T-helper 2 cell (primary cell): ENCODE measurements at places on chromosomes 12 and 14.

GRCh38 chr14:73665130-73665529 lies 20.3 kb downstream of the DNAL1 start:
- no peak for DNase-seq

DNA sequence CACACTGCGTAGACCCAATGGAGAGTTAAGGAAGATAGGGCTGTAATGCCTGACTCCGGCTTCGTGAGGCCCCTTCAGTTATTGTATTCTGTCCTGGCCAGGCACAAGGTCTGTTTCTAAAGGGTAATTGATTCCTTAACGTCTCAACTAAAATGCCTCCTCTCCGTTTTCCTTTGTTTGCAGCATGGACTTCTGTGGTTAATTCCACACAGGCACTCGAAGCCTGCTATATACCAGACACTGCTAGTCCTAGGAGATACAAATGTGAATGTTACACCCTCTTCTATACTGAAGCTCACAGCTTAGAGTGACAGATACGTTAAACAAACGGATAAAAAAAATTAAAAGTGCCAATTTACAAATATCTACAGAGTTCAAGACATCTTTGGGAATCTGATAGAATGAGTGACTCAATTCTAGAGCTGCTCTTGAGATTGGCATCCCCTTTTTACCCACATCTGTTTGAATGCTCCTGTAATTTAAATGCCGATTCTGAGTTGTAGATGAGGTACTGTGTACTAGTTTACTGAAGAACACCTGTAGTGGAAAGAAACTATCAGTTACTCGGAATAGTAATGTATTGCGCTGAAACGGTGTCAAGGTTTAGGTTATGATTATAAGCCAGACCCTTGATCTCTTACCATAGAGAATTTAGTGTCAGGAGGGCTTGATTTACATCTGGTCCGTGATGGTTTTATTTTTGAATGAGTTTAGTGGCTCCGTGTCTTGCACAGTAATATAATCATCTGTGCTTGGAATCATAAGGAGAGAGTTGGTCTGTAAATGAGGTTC lies 784 bp downstream of the PSMA6 start:
- no peak for DNase-seq

DNA sequence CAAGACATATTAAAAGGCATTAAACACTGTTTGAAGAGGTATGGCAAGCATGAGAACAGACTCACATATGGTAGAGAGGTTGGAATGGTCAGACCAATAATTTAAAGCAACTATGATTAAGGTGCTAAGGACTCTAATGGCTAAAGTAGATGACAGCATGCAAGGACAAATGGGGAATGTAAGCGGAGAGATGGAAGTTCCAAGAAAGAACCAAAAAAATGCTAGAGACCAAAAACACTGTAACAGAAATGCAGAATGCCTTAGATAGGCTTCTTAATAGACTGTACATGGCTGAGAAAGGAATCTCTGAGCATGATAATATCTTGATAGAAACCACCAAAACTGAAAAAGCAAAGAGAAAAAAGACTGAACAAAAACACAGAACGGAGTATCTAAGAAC lies 77.4 kb downstream of the RIN3 start:
- no peak for DNase-seq

DNA sequence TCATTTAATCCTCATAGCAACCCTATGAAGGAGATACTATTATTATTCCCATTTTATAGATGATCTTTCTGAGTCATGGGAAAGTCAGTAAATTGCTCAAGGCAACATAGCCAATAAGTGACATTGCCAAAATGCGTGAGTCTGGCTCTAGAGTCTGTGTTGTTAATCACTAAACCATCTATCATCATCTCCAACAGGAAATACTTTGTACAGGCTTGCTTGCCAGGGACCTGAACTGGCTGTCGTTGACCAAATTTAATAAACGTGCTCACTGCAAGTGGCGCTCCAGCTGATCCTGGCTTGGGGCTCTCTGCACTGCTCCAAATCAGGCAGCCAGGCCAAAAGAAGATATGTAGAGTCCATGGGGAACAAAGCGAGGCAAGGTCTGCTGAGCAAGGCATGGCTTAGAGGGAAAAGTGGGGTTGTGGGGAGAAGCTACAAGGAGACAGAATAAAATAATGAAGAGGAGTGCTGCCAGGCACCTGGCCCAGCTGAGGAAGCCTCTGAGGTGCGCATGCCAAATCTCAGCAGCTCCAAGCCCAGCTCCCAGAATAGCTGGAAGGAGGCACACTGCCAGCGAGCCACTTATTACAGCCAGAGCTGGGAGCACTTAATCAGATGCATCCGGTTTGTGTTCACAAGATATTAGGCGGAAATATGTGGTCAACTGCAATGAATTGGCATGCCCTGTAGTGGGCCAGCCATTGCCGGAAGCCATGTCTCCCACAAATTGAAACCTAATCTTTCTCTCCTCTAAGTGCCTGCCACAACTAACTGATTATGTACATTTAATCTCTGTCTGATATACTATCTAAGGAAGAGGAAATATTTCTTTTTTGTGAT lies 43.3 kb upstream of the PTPRO start:
- DNase-seq, result no peak

DNA sequence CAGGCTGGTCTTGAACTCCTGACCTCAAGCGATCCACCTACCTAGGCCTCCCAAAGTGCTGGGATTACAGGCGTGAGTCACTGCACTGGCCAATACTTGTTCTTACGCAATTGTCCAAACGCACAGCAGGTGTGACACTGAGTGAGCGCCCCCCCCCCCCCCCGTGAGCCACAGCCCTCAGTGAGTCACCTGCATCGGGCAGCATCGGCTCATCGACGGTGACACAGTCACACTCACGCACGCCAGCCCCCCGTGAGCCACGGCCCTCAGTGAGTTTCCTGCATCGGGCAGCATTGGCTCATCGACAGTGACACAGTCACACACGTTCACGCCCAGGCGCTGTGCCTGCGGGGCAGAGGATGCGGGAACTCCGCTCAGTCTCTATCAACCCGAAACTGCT lies 42.5 kb downstream of the GALNT9 start:
- DNase-seq, result no peak

DNA sequence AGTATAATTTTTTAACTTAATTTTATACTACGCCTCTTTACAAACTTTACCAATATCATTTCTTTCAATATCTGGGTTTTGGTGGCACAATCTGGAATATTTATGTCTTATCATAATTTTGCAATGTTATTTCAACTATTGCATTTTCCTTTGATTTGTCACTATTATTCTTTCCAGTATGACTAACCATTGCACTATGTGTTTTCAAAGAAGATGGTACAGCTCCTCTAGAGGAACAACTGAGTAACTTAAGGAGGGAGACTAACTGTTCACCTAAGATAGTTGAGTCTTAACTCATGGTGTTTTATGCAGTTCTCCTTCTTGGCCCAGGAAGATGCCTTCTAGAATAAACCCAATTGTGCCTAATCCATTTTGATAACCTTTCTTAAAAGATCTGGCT lies 60.5 kb upstream of the KIF21A start:
- no peak for DNase-seq

DNA sequence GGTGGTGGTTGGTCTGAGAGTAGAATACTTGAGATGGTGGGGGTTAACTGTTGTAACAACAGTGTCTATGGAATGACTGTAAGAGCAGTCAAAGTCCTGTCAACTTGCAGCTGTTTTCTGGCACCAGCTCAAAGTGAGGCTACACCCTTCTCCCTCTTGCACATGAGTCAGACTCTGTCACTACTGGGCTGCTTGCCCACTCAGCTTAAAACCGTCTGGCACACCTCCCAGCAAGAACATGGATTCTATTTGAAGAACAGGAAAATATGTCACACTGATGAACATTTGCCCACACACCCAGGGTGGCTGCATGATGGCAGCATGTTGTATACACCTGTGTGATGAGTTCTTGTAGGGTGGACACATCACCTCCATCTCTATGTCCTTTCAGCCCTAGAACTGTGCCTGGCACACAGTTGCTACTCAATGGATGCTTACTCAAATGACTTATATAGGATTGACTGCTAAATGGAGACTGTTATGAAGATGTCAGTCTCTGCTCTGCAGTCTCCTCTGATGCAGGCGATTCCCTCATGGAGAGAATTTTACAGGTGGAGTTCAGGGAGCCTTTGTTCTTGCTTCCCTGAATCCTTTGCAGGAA lies 19.3 kb upstream of the SERPINA6 start:
- DNase-seq, result no peak

DNA sequence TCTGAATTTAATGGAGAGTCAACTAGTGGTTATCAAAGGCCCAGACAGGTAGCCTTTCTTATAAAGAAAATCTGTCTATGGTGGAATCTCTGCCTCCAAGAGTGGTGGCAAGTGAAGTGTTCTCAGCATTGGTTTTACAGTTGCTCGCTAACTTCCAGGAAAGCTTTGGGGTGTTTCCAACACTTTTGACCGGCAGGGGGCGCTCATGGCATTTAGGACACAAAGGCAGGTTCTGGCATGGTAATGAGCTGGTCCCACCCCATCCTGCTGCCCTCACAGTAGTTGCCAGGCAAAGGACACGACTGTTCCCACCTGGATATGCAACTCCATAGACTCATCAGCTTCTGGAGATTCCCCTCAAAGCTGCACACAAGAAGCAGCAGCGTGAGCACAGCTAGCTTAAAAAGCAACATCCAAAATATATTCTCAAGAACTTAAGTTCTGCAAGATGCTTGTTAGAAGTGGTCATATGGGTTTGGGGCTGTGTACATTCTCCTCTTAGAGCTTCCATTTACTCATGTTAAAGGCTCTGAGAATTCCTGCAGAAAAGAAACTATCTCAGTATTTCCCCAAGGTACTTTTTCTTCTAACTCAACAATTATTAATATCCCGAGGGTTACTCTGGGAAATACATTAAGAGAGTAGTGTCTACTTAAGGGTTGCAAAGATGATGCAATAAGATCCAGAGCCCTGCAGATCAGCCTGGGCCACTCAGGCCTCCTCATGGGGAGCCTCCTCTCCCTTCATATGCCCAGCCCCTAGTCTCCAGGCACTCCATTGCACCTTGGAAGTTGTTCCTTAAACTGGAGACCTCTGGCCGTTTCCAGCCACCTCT lies 14.8 kb downstream of the PROX2 start:
- DNase-seq, result peak; percentile 91

- DNase-seq, result no peak
These were observed 6.7 kb upstream of the SSPN start for GRCh38 chr12:26188641-26189040.

- DNase-seq, result no peak
These were observed 79.9 kb downstream of the SPRING1 start for GRCh38 chr12:116657921-116658495.

DNA sequence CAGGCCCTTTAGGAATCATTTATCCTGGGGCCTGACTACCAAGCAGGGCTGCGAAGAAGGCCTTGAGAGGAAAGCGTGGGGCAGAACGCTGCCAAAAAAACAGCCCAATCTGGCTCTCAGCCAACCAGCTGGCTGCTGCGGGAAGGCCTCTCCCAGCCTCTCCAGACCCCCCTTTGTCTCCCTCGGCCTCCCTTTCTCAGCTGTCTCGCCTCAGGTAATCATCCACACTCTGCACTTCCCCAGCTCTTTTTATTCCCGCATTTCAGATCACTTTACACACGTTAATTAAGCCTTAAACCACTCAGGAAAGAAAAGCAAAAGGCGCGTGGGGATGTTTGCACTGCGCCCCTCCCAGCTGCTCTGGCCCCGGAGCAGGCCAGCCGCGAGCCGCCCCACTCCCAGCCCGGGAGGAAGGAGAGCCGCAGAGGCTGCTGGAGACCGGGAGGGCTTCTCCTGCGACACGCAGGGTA lies 208.2 kb upstream of the FOXN3 start:
- no peak for DNase-seq

- no peak for DNase-seq
These were observed 74.2 kb downstream of the GNS start for GRCh38 chr12:64685050-64685449.

DNA sequence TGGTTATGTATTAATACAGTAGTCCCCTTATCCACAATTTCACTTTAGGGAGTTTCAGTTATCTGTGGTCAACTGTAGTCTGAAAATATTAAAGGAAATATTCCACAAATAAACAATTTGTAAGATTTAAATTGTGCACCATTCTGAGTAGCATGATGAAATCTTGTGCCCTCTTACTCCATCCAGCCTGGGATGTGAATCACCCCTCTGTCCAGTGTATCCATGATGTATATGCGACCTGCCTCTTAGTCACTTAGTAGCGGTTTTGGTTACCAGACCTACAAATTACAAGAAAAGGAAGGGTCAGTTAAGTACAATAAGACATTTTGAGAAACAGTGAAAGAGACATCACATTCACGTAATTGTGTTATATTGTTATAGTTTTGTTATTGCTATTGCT lies 39.9 kb upstream of the MDGA2 start:
- no peak for DNase-seq

DNA sequence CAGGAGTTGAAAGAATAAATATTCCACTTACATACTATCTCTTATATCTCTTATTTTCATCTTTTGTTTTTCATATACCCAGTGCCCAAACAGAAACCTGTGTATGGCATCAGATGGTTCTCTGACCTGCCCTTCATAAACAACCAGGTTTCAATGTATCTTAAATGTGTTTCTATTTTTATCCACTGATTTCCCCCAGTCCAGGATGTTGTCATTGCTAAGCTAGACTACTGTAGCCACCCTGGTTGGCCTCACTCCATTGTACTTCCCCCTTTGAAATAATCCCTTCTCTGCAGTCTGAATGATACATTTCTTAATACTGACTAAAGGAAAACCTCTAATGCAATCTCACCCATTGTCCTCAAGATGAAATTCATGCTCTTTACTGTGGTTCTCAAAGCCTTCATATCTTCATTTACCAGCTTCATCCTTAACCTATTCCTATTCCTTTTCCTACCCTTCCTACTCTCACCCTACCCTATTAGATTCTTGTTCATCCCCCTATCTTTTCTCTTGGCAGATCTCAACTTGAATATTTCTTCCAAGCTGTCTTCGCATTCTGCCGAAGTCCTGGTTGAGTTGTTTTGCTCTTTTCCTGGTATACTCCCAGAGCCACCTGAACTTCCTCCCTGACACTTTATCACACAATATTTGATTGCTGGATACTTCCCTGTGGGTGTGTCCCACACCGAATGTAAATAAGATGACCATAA lies 312.4 kb downstream of the FOXG1 start:
- no peak for DNase-seq

GRCh38 chr12:92034858-92035401 lies 110.7 kb downstream of the BTG1 start:
- DNase-seq, result peak; percentile 32

GRCh38 chr14:80988735-80989429 lies 33.5 kb downstream of the TSHR start:
- peak; percentile 48 for DNase-seq
